ENCODE measurements at places on chromosomes 13 and 19.

DNA sequence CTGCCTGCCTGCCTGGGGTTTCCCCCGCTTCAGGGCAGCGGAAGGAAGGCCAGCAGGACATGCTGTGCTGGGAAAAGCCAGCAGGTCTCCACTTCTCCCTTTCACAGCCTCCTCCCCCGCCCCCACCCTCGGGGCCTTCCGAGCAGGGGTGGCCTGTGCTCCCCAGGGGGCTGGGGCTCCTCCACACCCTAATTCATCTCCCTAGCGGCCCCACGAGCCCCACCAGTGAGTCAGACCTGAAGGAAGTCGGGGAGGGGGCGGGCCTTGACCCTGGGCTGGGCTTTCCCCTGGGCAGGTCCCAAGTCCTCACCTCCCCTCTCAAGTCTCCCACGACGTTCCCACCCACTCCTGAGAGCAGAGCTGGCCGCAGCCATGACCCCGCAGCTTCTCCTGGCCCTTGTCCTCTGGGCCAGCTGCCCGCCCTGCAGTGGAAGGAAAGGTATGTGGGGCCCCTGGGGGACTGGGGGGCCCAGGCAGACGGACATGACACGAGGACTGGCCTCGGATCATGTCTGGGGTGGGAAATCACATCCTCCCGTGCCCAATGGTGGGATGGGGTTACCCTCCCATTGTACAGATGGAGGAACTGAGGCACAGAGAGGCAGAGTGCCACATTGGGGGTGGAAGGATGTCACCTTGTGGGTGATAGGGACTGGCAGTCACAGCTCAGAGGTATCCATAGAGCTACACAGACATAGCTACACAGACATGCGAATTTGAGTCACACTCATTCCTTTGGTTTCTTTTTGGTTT lies at the start of gene EBI3:
TSS of gene EBI3 (plus strand) at position 345 of the 753 bp plus-strand sequence. CDS start at position 373, 28 bp downstream.
- DNase-seq = peak; percentile 24

- DNase-seq = peak; percentile 84
Measured at GRCh38 chr19:54462655-54463530, 685 bp downstream of the LENG9 start.

GRCh38 chr13:36331280-36331679 lies 14.9 kb downstream of the SPART start:
- no peak for DNase-seq

GRCh38 chr13:60494296-60494695 lies 97.3 kb downstream of the TDRD3 start:
- no peak for DNase-seq

- peak; percentile 41 for DNase-seq
Measured at GRCh38 chr19:32373585-32374295, 28.3 kb downstream of the ZNF507 start.

DNA sequence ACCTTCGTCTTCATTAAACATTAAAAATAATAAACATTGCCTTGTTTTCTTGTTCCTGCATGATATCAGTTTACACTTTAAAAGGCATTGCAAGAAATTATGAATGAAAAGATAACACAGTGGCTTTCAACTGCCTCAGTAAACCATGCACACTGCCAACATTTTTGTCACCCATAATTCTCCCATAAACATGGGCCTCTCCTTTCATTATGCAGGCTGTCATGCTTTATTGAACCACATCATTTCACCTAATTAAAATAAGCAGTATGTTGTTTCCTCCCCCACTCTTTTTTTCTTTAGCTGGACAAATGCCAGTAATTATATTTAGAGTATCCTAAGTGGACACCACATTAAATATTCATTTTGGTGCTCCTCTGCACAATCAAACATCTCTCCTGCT lies 1566.5 kb upstream of the SLC10A2 start:
- DNase-seq = no peak

DNA sequence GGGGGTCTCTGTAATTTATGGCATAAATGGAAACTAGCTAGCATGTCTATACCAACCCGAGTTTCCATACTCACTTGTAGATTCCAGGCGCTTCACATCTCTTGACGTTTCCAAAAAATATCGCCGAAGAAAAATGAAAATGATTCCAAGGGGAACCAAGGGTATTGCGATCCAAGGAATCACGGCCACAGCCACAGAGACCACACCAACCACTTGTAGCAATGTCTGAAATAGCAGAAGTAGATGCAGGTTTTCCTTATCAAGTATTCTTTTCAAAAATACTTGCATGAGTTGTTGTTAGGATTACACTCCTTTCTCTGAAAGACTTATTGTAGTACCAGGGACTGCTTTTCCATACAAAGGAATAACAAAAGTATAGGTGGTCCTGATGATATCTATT lies 218.2 kb downstream of the ABCC4 start:
- DNase-seq = peak; percentile 27

- no peak for DNase-seq
Measured at GRCh38 chr19:1745589-1746031, 7.7 kb upstream of the ONECUT3 start.

DNA sequence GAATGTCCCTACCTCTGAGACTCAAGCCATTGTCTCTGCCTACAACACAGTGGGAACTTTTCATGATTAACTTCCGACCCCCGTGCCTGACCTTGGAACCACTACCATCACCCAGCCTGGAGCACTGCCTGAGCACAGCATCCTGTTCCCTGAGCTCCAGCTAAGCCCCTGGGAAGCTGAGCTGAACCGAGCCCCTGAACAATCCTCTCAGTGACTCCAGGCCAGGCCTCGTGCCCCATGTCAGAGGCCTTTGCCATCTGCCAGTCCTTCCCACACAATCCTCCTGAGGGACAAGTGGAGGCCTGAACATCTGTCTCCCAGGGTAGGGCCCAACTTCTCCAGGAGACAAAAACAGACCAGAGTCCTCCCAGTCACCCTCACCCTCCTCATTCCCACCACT lies 17.5 kb downstream of the CEACAM3 start:
- no peak for DNase-seq

GRCh38 chr13:45105895-45106294 lies 14.4 kb upstream of the GTF2F2 start:
- DNase-seq = no peak
